ENCODE measurements at places on chromosomes 5 and 9.

DNA sequence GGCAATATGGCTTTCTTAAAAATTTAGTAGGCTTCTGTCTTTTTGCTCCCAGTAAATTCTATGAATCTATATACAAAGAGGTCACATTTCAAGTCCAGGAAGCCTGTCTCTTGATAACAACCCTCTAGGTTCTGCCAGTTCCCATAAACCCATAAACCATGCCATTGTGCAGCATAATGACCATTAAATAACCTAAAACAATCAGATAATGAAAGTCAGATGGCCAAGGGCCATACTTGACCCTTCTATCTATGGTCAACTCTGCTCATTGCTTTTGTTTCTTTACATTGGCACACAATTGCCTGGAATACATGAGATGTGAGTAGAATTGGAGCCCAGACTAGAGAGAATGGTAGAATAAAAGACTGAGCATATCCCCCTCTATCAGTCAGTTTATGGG, 305.4 kb upstream of the KIF2A start:
- no peak for DNase-seq

DNA sequence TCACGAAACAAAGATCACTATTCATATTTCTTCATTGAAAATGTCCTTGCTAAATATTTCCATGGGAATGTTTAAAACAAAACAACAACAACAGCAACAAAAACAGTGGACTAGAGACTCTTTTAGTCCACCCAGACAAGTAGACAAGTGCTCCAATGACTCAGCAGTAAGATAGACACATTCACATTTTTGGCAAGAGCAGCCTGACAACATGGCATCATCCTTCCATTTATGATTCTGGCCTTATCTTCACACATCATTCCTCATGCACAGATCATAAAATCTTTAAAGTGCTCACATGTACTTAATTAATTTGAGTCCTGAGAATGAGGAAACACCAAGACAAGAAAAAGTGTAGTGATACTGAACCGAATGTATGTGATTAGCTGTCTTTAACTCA, 132.6 kb upstream of the PDE4D start:
- no peak for DNase-seq

- DNase-seq: no peak
Measured at GRCh38 chr9:123645126-123645525, 284.8 kb downstream of the DENND1A start.

- no peak for DNase-seq
Measured at GRCh38 chr9:137785704-137786161, 91.8 kb upstream of the CACNA1B start.

GRCh38 chr9:134329886-134330285, 3.6 kb downstream of the RXRA start:
- no peak for DNase-seq

DNA sequence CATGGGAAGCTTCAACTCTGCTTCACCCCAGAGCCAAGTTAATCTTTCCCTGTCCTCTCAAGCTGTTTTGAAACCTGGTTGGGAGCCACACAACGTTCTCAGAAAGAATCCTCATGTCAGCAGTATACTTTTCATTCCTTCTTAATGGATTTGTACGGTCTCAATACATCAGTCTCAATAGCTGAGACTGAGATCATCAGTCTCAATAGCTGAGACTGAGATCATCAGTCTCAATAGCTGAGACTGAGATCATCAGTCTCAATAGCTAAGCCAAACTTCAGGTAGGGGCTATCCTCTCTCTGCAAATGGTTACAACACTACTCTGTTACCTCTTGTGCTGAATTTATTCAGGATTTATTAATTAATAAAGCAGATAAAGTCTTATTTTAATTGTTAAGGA, 1317.4 kb upstream of the CDH9 start:
- DNase-seq: no peak

DNA sequence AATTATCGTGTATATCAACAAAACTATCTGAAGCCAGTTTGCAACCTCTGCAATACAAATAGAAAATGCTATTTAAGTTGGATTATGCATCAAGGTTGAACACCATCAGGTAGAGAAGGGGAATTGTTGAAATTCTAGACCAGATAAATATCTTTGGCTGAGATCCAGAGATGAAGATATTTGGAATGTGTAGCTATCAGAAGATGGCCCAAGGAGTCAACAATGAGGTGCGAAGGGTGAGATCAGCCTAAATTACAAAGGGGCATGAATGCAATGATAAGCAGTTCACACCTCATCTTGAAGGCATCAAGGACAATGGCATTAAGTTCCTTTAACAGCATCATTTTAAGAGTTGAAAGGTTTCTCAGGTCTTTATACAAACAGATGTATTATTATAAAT, 572.1 kb upstream of the DMAC1 start:
- DNase-seq: no peak

DNA sequence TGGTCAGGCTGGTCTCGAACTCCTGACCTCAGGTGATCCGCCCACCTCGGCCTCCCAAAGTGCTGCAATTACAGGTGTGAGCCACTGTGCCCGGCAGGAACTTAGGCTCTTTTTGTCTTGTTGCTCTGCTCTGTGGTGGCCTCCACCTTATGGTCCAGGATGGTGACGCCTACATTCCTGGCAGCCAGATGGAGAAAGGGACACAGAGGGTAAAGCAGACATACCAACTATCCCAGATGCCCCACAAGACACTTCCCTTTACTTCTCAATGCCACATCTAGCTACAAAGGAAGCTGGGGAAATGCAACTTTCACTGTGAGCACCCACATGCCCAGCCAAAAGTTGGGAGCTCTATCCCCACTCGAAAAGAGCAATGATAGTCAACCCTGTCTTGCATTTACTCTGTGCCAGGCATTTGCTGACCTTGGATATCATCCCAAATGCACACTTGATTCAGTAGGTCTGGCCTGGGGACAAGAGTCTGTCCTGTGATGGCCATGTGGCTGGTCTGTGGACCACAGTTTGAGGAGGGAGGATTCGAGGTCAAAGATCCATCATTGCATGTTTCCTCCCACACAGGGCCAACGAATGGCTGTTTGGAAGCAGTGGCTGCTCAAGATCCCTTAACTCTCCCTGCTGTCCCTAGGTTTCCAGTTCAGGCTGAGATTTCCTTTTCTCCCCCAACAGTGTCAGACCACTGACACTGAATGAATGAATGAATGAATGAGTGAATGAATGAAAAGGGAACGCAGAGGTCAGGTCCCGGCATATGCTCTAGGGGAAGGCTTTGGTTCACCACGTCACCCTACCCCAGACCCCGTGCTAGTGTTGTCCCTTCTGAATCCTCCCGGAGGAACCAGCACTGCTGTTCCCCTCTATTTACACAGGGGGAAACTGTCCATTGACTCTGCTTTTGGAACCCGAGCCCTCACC, 1.4 kb upstream of the ERGIC1 start:
- peak; percentile 52 for DNase-seq

GRCh38 chr5:126519637-126520592, 75.1 kb downstream of the ALDH7A1 start:
- DNase-seq: no peak
